Frontal cortex (tissue), 4 donors: ENCODE measurements at places on chromosomes 7 and 10. TPM values are rescaled to one million over a fixed set of nuclear protein-coding genes. Genes with fewer than 3 reads are reported as not detected.

REEP3 gene
- 17.9 TPM for total RNA-seq

WNT8B gene
- total RNA-seq: not detected

GIMAP7 gene
- 2.4 TPM for total RNA-seq

HMX2 gene
- total RNA-seq: not detected

MYO3A gene
- 4.1 TPM for total RNA-seq

CLDN3 gene
- total RNA-seq: not detected

IFIT1 gene
- 5.7 TPM for total RNA-seq

GJD4 gene
- not detected for total RNA-seq

FGFR2 gene
- total RNA-seq: 34.2 TPM

ABCB1 gene
- 6.5 TPM for total RNA-seq

HOXA9 gene
- not detected for total RNA-seq

TUBB8 gene
- total RNA-seq: not detected

SCART1 gene
- total RNA-seq: under 0.01 TPM

PDE6C gene
- not detected for total RNA-seq

CYP2C19 gene
- total RNA-seq: 0.41 TPM

ORAI2 gene
- 19.2 TPM for total RNA-seq

AOC1 gene
- not detected for total RNA-seq

FGL2 gene
- total RNA-seq: 2.9 TPM

CRYGN gene
- total RNA-seq: under 0.01 TPM
